ENCODE measurements at places on chromosomes 16 and 17. TPM values are rescaled to one million over a fixed set of nuclear protein-coding genes. Genes with fewer than 3 reads are reported as not detected.

- DNase-seq: no peak
These were observed 74.4 kb upstream of the SMIM36 start for GRCh38 chr17:55585629-55586028.

GRCh38 chr17:652314-652713 is 62.3 kb downstream of the VPS53 start:
- peak; percentile 95 for DNase-seq

The SOX9 gene
- total RNA-seq: 25.5 TPM

The FN3K gene
- total RNA-seq: 4.2 TPM

- DNase-seq: no peak
These were observed 446.9 kb downstream of the CA10 start for GRCh38 chr17:51711581-51711980.

The MYOCD gene
- total RNA-seq: 0.80 TPM

DNA sequence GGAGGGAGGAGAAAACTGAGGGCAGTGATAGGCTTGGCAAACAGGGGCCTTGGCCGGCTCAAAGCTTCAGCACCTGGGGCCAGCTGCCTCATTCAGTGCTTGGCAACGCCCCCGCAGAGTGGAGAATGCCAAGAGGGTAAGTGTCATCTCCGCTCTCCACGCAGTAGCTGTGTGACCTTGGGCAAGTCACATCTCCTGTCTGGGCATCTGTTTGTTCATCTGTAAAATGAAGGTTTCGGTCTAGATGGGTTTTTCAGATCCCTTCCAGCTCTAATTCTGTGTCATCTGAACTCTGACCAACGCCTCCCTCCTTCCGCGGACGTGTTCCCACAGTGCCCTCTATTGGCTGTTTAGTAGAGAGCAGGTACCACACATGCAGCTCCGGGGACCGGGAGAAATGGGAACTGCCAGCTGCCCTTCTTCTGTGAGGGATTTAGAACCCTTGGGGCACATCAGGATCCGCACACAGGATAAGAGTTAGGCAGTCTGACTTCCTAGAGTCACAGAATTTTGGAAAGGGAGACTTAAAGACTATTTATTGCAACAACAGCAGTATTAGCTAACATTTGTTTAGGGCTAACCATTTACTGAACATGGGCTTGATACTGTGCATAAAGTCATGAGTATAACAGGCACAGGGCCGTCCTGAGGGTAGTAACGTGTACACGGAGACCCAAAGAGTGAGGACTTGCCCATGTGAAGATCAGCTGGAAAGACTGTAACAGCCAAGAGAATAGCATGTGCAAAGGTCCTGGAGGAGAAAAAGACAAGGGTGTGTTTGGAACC is 26.8 kb downstream of the GP2 start:
- no peak for DNase-seq

The MT2A gene
- 35.8 TPM for total RNA-seq

DNA sequence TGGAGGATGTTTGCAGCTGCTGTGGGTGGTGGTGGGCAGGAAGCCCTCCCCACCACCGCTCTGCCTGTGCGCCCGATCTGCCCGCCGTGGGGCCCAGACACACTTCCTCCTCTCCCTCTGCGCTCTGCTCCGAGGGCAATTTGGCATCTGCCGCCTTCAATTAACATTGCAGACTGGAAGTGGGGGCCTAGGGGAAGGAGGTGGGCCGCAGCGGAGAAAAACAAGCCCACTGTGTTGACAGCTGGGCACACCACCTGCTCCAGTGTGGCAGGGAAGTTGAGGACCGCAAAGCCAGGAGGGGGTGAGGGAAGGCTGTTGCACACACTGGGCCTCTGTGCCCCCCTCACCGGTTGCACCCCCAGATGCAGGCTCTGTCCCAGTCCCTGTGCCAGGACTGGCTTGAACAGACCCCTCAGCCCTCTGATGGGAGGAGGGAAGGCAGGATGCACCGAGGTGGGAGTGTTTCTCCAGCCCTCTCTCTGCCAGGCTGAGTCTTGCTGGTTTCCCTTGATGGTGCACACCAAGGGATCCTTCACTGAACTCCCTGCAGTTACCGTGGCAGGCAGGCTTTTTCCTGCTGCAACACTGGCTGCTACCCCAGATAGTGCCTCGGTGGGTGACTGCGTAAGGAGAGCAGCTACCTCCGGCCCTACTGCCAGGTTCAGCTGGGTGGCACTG is 72.8 kb upstream of the MED9 start:
- no peak for DNase-seq

DNA sequence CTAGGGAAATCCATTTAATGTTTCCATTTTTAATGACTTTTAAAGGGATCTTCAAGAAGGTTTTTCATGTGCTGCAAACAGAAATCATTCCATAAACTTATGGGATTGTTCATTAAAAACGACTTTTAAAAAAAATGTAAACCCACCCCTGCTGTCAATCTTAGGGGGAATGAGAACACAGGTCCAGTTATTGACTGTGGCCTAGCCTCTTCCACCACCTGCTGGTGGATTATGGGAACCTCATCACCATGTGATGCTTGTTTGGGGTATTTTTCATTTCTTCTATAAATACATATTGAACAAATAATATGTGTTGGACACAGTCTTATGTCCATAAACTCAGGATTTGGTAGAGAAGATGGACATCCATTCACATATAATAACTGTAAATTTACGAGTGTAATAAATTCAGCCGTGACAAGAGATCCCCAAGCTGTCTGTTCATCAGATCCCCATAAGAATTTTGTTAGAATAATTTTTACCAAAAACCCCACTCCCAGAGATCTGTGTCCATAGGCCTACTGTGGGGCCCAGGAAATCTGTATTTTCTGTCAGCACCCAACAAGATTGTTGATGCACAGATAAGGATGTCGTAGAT is 42.0 kb upstream of the TMC5 start:
- no peak for DNase-seq

The HYDIN gene
- 2.3 TPM for total RNA-seq

The KRTAP4-1 gene
- total RNA-seq: 2.1 TPM

DNA sequence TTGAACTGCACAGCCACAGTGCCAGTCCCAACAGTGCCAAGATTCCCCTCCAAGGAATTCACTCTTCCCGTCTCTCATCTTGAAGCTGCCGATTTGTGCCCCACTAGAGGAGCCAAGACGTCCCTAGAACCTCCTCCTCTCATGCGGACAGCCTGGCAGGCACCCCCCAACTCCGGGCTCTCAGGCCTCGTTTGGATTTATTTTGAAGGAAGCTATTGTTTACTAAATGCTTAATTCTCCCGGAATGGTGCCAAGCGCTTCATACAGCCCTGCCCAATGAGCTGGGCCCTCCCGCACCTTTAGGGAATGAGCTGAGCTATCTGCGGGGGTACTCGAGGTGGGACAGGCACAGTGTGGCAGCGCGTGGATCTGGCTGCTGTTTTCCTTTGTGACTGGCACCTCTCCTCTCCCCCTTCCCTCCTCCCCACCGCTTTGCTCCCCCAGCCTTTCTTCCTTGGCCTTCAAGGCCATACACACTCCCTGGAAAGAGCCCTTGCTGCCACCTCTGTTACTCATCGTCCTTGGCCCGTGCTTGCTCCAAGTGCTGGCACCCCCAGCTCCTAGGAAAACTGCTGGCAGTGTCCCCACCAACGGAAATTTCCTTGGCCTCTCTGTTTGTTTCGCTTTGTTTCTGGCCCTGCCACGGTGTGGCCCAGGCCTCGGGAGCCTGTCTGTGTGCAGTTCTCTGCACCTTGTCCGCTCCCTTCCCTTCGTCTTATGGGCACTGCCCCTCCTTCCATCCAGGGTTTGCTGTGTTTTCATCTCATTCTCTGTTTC is 49.9 kb upstream of the CDR2 start:
- DNase-seq: peak; percentile 88

- DNase-seq: no peak
These were observed 98.2 kb upstream of the DHX40 start for GRCh38 chr17:59466946-59467801.

GRCh38 chr17:58703137-58703915 is 10.9 kb downstream of the RAD51C start:
- no peak for DNase-seq

The GRAPL gene
- 1.2 TPM for total RNA-seq
